NCI-H1694 (cell line): ENCODE measurements at places on chromosomes 2 and 18.

GRCh38 chr2:32166115-32166574 lies 481 bp downstream of the SLC30A6 start:
- DNase-seq: no peak

DNA sequence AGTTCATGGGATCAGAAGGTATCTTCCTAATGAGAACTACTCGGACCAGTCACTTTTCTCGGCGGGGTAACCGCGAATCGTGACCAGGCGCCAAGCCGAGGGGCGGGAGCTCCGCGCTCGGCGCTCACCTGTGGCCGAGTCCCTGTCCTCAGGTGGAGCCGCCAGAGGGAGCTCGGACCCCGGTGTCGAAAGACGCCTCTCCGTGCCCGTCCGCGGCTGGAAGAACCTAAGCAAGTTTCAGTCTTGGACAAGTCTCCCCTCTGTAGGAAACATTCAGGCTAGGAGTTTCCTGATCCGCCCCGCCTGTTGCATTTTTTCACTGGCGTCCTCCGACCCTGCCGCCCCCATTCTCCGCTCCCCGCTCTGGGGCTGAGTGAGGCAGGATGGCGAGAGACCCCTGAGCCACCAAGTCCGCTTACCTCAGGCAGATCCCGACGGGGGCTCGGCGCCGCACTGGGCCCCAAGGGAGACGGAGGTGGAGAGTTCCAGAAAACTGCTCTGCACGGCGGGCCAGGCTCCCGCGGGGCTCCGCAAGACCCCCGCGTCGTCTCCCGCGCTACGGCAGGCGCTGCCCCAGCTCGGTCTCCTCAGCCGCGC lies 480 bp downstream of the DSEL start:
- DNase-seq: peak; percentile 20

DNA sequence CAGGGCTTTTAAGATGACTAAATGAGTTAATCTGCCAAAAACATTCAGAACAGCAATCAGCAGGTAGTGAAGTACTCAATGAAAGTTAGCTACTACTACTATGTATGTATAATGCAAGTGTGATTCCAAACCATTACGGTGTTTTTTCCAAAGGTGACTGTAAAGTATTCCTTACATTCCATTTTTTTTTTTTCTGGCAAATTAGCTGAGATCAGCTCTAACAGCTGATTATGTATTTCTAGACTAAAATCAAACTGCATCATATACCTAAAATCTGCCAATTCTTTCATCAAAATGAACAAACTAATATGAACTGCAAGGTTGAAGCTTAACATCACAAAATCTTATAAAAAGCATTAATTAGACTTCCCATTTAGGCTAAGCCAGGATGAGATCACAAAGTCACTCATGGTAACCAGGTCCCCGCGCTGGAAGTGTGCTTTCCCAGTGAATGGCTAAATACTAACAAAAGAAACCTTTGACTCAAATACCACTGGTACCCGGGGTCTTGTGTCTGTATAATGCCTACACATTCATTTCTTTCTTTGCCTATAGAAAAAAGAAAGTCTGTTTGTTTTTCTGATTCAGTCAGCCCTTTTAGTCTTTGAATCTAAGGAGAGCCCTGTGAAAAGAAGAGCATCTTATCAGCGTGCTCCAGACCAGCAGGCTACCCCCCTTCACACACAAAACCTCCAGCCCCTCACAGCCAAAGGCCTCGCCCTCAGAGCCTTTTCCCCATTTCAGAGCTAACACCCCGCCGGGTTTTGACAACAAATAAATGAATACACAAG lies 88.3 kb downstream of the RBMS1 start:
- DNase-seq: no peak

- no peak for DNase-seq
Measured at GRCh38 chr18:49904871-49905555, 91.7 kb upstream of the ACAA2 start.

- no peak for DNase-seq
Measured at GRCh38 chr2:240750409-240750808, 58.7 kb downstream of the AQP12A start.

DNA sequence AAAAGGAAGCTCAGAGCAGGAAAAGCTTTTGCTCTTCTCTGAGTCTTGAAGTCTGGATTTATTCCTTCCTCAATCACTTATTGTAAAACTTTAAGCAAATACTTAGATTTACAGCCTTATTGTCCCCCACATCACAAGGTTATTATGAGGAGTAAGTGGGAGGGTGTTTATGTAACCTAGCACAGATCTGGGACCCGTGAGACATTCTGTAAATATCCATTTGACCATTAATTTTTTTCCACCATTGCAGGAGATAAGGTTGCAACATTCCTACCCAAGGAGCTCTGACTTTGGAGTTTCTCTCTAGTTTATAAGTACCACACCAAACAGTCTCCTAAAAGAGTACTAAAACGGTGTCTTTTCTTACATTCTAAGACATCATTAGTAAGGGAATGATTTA lies 52.1 kb upstream of the CTIF start:
- DNase-seq: no peak

GRCh38 chr18:42929181-42929580 lies 186.3 kb downstream of the RIT2 start:
- no peak for DNase-seq

- DNase-seq: no peak
Measured at GRCh38 chr2:170073288-170073687, 104.7 kb upstream of the MYO3B start.

DNA sequence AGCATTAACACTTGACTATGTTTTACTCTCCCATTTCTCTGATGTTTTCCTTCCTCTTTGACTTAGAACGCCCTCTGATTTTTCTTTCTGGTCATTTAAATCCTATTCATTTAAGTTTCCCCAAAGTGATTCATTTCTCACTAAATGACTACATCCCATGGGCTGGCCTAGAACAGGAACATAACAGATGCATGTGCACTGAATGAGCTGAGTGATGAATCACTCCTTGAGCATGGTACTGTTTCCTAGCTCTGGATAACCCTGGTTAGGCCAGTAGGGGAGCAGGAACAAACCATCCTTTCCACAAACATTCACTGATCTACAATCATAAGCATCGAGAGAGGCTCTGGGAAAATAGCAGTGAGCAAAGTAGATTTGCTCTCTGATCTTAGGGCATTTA lies 221.9 kb upstream of the SETBP1 start:
- no peak for DNase-seq

DNA sequence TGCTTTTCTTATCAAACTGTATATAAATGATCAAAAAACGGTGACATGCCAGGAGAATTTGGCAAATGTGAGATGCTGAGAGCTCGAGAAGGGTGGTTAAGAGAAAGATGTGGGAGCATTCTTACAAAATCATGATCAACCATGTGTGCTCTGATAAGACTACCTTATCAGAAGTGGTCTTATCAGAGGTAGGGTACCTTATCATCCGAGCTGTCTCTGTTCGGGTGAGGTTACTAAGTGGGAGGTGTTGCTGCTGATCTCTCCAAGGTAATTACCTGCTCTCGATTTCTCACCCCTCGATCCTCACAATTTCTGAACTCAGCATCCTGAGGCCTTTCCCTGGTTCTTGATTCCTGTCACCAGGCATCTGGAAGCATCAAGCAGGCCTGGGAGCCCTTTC lies 813.0 kb upstream of the ID2 start:
- DNase-seq: no peak

- DNase-seq: no peak
Measured at GRCh38 chr2:172403402-172403801, 24.0 kb upstream of the ITGA6 start.

GRCh38 chr2:205660521-205661124 lies 21.7 kb upstream of the NRP2 start:
- DNase-seq: peak; percentile 75

- no peak for DNase-seq
Measured at GRCh38 chr2:106565599-106565998, 78.4 kb downstream of the CD8B2 start.

DNA sequence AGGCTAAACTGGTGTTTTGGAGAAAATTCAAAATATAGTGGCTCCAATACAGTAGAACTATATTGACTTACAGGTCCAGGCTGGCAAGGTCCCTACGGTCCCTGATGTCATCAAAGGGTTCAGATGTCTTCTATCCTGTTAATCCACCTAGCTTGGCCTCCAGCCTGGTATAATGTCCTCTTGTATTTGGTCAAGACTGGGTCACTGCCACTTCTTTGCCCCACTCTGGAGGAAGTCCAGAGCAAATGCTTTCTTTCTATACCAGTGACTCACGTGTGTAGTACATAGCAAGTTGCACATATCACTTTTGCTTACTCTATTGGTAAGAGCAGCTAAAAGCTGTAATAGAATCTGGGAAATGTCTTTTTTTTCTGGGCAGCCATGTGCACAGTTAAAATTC lies 80.8 kb downstream of the LCLAT1 start:
- DNase-seq: no peak

DNA sequence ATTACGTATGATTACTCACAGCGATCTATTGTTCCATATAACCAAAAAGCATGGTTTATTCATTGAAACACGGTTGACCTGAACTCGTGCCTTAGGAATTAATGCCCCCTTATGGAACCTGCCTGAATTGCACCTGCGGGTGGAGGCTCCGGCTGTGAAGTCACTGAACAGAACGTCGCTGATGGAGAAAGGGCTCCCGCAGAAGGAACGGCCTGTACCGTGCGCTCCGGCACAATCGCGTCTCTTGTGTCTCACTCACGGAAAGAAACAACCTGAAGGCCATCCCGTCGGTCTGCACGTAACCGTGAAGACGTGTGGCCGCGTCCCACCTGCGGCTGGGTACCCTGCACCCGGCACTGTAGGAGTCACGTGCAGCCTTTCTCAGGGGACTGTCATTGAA lies 133.1 kb downstream of the NFATC1 start:
- peak; percentile 83 for DNase-seq

- no peak for DNase-seq
Measured at GRCh38 chr2:214730800-214731407, 78.6 kb downstream of the BARD1 start.

- DNase-seq: no peak
Measured at GRCh38 chr2:234533626-234534025, 36.7 kb upstream of the ARL4C start.

DNA sequence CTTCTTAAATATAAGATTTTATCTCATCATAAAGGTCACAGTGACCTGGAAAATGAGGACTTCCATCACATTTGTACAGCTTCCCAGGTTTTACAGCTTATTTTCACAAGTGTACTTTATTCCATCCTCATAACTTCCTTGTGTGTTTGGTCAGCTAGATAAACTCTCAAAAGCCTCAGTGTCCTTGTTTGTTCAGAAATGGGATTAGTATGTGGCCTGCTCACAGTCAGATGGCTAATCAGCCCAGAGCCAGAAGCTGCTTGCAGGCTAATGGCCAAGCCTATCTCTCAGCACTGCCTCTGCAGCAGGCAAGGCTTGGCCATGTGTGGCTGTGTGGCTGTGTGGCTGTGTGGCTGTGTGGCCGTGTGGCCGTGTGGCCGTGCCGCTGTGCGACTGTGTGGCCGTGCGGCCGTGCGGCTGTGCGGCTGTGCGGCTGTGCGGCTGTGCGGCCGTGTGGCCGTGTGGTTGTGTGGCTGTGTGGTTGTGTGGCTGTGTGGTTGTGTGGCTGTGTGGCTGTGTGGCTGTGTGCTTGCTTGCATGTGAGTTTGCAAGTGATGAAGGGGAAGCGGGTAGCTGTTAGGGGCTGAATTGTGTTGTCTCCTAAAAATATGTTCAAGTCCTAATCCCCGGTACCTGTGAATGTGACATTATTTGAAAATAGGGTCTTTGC lies 233.0 kb upstream of the TNP1 start:
- no peak for DNase-seq

- DNase-seq: no peak
Measured at GRCh38 chr18:25921677-25922421, 168.6 kb downstream of the SS18 start.

- no peak for DNase-seq
Measured at GRCh38 chr2:240788482-240788881, 31.5 kb downstream of the KIF1A start.

GRCh38 chr2:105866216-105867185 lies 121.8 kb downstream of the NCK2 start:
- no peak for DNase-seq

DNA sequence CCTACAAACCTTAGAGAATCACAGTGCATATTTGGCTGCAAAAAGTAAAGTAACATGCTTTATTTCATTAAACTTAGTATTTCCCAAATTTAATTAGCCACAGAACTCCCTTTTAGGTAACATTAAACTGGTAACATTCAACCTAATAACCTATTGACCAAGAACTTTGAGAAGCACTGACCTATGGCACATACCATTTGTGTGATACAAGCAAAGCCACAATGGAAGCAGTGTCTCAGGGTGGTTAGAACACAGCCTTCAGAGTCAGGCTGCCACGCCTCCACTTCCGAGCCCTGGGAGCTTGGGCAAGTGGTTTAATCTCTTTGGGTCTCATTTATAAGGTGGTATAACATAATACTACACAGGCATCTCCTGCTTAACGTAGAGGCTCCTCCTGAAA lies 301.4 kb downstream of the PDE11A start:
- DNase-seq: no peak

GRCh38 chr2:100964222-100964621 lies 37.9 kb upstream of the RPL31 start:
- no peak for DNase-seq

DNA sequence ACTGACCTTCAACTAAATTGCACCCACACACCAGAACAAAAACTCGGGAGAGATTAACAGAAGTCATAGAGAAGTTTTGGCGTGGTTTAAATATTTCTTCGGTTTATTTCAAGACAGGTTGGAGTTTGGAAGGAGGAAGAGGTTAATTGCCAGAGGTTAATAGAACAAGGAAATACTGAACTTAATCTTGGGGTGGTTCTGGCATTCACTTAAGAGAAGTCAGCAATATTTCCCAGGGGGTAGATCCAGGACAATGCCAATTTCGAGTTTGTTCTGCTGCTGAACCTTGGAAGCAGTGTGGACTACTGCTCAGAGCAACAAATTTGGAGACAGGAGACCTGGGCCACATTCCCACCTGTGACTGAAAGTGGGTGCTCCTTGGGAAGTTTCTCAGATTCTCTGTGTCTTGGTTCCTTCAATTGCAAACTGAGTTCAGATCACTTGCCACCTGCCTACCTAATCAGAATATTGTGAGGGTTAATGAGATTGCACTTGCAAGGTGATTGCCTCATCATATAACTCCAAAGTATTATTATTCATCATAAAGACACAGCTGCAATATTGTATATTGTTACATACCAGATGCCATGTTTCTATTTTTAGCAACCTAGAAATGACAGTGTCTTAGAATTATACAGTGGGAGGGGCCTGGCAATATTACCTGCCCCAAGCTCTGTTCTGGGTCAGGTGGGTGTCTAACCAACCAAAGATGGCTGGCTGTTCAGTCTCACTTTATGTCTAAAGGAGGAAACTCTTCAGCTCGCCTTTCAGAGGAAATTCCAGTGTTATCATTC lies 217.4 kb downstream of the CDCA7 start:
- DNase-seq: no peak

DNA sequence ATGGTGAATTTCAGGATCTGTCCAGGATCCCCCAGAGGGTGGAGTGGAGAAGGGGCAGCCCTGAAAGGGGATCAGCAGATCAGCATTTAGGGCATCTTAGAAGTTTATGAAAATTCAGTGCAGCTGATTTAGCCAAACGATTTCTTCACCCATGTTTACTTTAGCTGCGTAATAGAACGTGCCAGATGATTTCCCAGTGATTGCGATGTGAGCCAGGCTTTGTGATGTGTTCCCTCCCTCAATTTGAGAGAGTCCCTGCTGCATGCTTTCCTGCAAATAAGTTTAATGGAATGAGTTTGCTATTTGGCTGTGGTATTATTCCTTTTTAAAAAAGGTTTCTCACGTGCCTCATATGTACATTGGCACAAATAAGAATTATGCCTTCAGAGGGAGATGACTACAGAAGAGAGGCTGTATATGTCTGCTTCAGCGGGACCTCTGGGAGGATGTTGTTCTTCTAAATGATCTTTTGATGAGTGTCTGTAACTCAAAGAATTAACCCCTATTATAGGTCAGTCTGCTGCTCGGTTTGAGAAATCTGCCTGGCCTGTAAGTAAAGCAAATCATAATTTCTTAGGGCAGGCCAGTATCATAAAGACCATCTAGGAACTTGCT lies 111.9 kb downstream of the MRO start:
- DNase-seq: no peak
